ENCODE measurements at places on chromosomes 11 and 22. TPM values are rescaled to one million over a fixed set of nuclear protein-coding genes. Genes with fewer than 3 reads are reported as not detected.
A peak's percentile ranks its signal among the peaks of the same experiment; 100 is the strongest.

DNA sequence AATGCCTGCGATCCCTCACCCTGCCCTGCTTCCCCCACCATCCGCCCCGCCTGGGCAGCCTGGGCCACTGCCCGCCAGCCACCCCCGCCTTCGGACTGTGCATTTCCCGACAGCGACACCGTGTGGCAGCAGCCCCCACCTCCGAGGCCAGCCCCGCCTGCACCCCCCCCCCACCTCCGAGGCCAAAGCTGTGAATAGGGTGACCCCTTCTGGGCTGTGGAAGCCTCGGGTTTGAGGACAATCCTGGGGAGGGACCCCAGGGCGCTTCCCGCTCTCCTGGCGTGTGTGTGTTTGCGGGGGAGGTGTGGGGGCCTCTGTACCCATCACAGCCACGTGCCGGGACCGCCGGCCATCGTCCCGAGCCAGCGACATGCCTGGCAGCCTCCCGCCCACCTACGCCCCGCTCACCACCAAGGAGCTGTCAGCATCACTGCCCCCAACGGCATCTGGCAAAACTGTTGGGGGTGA, 33.8 kb upstream of the PPARA start:
- DNase-seq: peak; percentile 29

CHORDC1 gene
- 26.2 TPM for polyA plus RNA-seq

FZD4 gene
- 4.3 TPM for polyA plus RNA-seq

NAALADL1 gene
- 12.0 TPM for polyA plus RNA-seq
